Bronchial epithelial cell (primary cell): ENCODE measurements at places on chromosomes 1 and 21.
A peak's percentile ranks its signal among the peaks of the same experiment; 100 is the strongest.

DNA sequence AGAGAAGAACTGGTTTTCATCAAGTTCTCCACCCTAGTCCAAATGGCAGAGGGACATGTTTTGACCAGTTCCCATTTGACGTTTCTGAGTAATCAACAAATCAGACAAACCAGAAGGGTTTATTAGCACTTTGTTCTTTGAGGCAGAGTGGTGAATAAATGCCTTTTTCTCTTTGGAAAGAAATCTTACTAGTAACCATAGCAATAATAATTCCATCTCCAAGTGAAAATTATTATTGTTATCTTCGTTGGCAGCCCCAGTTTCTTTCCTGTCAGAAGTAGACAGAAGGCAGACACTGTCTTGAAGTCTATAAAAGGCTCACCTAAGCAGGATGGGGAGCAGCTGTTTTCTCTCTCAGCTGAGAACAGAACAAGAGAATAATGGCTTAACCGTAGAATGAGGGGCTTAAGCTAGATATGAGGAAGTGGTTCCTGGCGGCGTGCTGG is 391.6 kb downstream of the PBX1 start:
- peak; percentile 17 for DNase-seq

GRCh38 chr1:22383526-22384294 is 67.9 kb upstream of the ZBTB40 start:
- DNase-seq, result no peak

DNA sequence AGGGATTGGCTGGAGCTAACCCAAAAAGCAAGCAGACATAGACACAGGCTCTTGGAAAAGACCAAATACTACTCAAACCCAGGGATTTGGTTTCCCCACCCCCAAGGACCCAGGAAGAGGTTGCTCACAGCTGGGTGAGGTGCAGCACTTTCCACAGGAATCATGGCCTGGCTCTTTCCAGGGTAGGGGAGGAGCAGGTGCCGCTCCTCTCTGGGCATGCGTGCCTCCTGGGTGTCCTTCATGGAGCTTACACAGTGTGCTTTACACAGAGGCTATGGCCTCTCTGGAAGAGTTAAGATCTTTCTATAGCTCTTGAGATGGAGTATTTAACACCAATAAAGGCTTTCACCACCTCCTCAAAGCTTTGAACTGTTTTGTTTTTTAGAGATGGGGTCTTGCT is 88.3 kb downstream of the CD58 start:
- DNase-seq, result no peak

DNA sequence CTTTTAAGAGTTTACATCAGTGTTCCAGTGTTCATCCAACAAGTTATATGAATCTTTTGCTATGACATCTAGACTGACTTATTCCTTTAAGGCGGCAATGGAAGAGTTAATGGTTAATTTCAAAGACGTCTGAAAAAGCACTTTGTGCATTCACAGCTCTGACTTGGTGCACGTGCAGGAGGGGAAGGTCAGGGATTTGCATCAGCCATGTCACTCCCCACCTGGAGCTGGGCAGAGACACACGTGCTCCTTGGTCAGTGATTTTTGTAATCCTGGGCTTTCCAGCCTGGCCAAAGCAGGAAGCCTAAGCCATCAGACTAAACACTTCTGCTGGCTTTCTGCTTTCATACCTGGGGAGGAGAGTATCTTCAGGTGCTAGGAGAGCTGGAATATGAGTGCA is 96.3 kb downstream of the ST3GAL3 start:
- DNase-seq, result no peak

- no peak for DNase-seq
These were observed 1.8 kb upstream of the DUSP12 start for GRCh38 chr1:161747801-161748200.

DNA sequence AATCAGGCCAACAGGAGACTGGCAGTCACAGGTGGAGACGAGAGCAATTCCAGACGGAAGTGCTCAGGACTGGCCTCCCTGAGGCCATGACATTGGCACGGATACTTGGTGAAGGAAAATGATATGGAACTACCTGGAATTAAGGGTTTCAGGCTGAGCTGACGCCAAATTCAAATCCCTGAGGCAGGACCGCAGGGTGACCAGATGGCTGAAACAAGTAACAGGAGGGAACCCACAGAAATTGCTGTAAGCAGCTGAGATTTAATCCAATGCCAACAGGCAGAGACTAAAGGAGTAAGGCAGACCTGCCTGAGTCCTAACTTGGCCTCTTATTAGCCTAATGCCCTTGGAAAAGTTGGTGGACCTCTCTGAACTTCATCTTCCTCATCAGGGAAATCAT is 76.2 kb downstream of the ERG start:
- no peak for DNase-seq

DNA sequence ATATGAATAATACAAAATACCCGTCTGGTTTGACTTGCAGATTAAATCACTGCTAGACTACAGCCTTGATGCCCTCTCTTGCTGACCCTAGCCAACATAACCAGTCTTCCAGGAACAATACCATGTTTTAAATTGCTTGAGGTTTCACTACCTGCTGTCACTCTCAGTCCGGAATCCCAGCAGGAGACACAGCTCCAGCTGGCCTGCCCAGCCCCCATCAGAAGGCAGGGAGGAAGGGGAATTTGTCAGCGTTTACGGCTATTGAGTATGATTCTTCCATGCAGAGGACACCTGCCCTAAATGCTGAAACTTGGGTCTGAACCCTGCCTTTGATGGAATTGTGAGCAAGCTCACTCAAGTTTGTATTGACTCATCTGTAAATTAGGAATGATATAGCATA is 33.0 kb downstream of the ZNF496 start:
- DNase-seq, result no peak

DNA sequence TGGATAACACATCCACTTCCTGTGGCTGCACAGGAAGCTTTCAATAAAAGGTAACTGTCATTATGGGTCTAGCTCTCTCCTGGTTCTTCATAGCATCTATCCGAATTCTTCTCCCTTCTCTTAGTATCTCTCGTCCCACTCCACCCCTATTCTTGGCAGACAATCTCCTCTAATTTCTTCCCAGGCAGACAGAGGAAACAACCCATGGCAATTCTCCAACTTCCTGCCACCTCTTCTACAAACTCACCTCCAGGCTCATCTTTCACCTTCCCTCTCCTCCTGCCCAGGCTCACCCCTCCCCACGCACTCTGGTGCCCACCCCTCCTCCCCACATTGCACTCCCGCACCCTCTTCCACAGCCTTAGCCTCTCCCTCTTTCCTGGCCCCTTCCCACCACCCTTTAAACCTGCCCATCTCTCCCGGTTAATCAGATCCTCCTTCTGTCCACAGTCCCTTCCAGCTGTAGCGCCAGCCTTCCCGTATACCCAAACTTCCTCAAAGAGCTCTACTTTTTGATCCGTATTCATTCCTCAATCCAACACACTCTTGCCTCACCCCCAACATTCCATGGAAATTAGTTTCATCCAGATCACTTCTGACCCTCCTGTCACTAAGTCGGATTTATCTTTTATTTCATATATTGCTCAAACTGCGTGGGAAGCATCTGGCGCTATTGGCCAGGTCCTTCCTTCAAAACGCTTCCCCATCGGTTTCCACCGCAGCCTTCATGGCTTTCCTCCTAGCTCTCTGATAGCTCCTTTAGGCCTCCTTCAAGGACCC is 25.9 kb downstream of the SHISA4 start:
- no peak for DNase-seq

DNA sequence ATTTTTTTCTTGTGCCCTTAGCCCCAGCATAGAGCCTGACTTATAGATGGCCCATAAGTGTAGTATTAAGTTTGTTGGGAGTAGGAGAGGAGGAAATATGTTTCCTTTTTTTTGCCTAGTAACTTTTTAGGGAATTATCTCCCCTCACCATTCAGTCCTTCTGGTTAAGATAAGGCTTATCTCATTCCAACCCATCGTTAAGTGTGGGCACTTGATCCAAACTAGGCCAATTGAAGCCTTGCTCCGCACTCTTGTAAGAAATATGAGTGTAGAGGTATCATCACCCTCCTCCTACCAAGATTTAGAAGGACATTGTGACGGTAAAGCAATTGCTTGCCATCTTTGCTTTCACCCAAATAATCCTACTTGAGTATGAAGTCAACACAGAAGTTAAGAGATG is 8.8 kb upstream of the FGGY start:
- DNase-seq, result no peak

- DNase-seq, result no peak
These were observed 114.6 kb downstream of the MRPS6 start for GRCh38 chr21:34187935-34188334.

- DNase-seq, result no peak
These were observed 3.9 kb downstream of the PLA2G2D start for GRCh38 chr1:20115479-20115878.

DNA sequence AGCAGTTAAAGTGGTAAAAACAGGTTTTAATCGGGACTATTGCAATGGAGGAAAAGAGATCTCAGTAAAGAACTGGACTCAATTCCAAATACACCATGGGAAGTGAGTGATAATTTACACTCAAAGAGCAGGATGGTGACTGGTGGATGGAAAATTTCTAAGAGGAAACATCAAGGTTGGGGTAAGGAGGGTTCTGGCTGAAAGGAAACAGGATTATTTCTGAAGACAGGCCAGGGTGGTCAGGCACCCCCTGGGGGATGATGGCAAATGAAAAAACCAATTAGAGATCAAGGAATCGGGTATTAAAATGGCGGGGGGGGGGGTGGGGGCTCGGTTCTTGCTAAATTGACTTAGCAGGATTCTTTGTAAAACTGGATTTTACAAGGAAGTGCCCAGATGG is 12.3 kb upstream of the HSD11B1 start:
- peak; percentile 34 for DNase-seq

- peak; percentile 46 for DNase-seq
These were observed 2.3 kb upstream of the JAM2 start for GRCh38 chr21:25636727-25637126.

DNA sequence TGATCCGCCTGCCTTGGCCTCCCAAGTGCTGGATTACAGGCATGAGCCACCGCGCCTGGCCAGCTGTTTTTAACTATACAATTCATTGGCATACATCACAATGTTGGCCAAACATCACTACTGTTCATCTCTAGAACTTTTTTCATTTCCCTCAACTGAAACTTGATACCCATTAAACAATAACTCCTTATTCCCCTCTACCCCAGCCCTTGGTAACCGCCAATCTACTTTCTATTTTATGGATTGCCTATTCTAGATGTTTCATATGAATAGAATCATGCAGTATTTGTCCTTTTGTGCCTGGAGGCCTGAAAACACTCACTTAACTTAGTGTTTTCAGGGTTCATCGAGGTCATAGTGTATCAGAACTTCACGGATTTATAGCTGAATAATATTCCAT is 16.2 kb downstream of the BTF3L4 start:
- DNase-seq, result no peak

DNA sequence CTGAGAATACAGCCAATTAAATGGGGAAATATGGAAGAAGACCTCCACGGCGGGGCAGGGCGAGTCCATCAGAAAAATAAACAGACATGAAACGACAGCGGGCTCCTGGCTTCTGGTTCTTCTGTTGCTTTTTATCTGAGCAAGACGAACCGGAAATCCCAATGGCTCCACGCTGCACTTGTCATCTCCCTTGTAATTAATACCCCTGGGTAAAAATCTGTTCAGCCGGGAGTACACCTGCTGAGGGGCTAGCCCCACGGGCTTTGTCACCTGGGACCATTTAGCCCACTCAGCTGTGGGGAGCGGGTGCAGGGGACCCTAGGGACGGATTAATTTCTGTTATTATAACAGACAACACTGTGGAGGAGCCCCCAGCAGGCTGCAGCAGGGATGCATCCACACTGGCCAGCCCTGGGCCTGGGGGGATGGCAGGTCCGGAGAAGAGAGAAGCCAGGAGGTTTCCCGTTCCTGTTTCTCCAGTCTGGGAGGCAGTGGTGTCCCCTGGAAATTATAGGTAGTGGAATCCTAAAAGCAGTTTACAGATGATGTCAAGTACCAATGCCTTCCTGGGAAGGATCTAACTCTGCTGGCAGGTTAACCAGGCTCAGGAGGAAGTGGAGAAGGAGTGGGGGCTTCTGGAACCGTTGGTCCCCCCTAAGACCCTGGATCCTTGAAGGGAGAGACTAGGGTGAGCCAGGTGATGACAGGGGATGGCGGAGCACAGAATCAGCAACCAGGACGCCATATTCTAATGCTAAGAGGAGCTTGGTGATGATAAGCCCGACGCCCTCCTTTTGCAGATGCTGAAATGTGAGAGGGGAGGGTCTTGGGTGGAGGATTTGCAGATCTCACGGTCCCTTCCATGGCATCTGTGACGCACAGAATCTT is 566.1 kb downstream of the PTPRU start:
- DNase-seq, result no peak

DNA sequence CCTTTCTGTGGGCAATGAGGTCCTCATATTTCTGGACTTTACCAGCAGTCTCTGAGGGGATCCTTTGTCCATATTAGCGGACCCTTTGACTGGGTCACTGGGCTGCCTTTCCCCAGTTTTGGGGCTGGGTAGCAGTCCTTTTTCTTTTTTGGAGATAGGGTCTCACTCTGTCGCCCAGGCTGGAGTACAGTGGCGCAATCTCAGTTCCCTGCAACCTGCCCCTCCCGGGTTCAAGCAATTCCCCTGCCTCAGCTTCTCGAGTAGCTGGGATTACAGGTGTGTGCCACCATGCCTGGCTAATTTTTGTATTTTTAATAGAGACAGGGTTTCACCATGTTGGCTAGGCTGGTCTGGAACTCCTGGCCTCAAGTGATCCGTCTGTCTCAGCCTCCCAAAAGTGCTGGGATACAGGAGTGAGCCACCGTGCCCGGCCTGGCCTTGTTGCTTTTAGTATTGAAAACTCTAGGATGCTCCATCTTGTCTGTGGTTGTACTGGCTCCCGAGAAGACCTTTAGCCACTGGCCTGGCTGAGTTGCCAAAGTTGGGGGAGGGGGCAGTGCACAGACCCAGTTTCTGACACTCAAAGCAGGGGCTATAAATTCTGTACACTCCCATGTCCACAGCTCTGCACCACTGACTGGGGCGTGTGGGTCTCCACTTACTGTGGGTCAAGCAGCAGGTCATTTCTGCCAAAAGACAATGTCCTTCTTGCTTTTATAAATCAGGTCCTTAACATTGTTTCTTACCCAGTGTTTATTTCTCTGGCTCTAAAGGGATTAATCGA is 33.1 kb downstream of the MAN1C1 start:
- DNase-seq, result no peak

GRCh38 chr1:28509705-28510272 is 3.9 kb downstream of the RCC1 start:
- DNase-seq, result peak; percentile 29

GRCh38 chr21:25564349-25564948 is 42.8 kb downstream of the MRPL39 start:
- DNase-seq, result no peak

- DNase-seq, result no peak
These were observed 141.8 kb upstream of the PBX1 start for GRCh38 chr1:164417016-164417704.

- no peak for DNase-seq
These were observed 143.6 kb downstream of the VAV3 start for GRCh38 chr1:107821340-107821739.
